H54 (cell line): ENCODE measurements at places on chromosomes 6 and 20.

DNA sequence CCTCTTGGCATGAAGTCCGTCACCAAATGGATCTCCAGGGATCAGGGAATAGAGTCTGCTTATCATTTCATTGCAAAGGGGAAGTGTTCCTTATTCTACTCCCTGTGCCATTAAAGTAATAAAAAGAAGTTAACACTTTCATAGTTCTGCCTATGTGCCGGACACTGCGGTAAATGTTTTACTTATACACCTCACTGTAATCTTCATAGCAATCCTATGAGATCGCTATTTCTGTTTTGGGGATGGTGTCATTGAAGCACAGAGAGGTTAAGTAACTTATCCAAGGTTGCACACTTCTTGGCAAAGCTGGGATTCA, 177.7 kb downstream of the TSHZ2 start:
- DNase-seq: no peak

- no peak for DNase-seq
These were observed 13.4 kb downstream of the CST7 start for GRCh38 chr20:24962510-24962909.

GRCh38 chr6:42396720-42397119, 55.0 kb downstream of the TRERF1 start:
- no peak for DNase-seq

- no peak for DNase-seq
These were observed 27.6 kb upstream of the ADRM1 start for GRCh38 chr20:62275219-62275618.

- no peak for DNase-seq
These were observed 21.7 kb upstream of the GMNN start for GRCh38 chr6:24752917-24753492.

DNA sequence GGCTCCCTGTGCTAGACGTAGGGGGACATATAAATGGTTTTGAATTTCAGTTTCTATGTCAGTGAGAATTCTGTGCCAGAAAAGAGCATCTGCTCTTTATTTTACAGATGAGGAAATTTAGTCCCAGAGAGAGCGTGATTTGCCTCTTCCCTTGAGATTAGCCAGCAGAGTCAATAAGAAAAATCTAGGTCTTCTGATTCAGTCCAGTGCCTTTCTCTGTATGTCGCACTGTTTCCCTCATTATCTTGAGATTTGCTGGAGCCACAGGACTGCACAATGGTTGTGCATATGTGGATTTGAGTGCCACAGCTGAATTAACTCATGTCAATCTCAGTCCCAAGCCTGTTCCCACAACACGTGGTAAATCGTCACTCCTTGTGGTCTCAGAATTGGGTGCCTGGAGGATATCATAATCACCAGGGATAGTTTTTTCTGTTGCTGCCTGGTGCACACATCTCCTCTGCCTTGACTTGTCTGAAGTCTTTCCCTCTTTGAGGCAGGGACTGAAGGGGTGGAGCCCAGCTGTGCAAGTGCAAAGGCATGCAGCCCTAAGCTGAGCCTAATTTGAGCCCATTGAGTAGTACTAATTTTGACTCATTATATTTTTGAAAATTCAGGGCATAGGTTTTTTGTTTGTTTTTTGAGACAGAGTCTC, 276.7 kb downstream of the SOX4 start:
- DNase-seq: no peak

DNA sequence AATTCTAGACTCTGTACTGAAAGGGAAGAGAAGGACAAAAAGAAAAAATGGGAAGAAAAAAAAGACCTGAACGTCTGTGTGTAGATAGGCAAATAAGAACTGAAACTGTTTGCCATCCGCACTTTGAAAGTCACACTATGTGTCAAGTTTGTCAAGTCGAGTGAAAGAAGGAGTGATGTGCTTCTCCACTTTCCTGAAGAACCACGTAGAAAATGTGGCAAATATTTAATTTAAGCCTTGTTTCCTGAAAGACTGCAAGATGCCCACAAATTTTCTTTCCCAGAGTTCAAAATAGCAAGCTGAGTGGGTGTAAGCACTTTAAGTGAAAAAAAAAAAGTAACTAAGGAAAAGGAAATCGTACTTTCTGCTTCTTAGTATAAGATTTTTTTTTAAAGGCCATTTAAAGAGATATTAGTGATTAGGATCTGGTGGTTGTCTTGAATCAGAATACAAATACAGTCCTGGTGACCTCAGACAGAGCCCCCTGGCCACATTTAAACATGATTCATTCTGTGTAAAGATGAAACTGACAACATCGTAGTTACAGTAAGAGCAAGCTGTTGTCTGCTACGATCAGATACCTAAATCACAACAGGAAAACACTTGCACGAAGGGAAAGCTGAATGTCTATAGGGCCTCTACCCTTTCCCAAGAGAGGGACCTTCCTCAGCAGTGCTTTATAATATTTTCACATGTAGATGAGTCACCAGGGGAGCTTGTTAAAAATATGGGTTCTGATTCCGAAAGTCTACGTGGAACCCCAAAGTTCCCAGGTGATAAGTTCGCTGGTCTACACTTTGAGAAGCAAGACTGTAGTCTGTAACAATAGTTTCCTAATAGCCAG, 102.3 kb downstream of the HIVEP2 start:
- no peak for DNase-seq

DNA sequence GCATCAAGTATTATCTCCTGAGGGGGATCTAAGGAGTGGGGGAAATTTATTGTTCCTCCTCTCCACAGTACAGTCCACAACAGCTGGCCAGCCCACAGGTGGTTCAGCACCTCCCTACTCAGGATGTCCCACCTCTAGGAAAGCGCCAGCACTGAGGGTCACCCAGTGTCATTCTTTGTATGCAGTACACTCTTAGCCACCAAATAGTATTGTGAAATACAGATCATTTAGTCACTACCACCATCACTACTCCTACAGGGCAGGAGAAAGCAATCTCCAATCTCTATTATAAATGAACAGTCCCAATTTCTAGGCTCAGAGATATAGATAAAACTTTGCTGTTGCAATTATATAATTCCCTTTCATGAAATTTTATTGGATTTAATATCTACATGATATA, 6.3 kb upstream of the ZNF76 start:
- DNase-seq: no peak

GRCh38 chr6:14763139-14763538, 482.7 kb upstream of the JARID2 start:
- no peak for DNase-seq

GRCh38 chr6:73418081-73418741, 23.6 kb downstream of the DDX43 start:
- DNase-seq: no peak

- no peak for DNase-seq
These were observed at the start of gene PLA2G7 for GRCh38 chr6:46734867-46735719. PLA2G7 (minus strand) TSS chr6:46735375; CDS start chr6:46722891, 12,484 bp downstream.

DNA sequence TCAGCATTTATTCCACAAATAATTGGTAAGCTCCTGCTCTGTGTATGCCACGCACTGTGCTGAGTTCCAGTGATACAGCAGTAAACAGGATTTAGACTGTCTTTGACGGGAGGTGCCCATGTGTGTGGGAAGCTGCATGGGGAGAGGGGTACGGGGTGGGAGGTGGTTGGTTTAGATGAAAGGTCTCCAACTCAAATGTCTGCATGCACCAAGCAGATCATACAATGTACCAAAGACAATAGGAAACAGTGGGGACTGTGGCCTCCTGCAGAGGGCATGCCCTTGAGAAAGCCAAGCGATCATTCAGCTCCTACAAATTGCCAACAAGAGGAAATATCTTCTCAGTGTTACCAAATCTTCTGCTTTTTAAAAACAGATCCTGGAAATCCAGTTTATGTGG, 36.1 kb downstream of the SLC22A2 start:
- no peak for DNase-seq

DNA sequence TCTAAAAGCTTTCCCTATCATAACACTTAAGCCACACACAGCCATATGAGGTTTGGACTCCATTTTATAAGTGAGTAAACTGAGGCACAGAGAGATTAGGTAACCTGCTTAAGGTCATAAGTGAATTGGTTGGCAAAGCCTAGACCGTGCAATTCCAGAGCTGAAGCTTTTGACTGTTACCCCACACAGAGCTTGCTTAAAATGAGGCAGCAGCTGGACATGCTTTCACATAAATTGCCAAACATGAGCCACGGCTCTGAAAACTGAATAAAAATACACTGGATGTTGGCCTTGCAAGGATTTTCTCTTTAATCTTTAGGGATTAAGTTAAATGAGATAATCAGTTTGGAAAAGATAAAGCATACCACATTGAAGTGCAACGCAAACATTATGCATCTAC, 2.5 kb downstream of the RIPOR2 start:
- DNase-seq: no peak

GRCh38 chr6:125197795-125198269, 44.3 kb downstream of the TPD52L1 start:
- peak; percentile 6 for DNase-seq

GRCh38 chr6:78253618-78254017, 600.8 kb downstream of the MEI4 start:
- DNase-seq: no peak

- DNase-seq: no peak
These were observed 16.8 kb downstream of the BCL2L1 start for GRCh38 chr20:31705598-31706597.

- DNase-seq: peak; percentile 2
These were observed 735 bp downstream of the FAM135A start for GRCh38 chr6:70413992-70414494.

DNA sequence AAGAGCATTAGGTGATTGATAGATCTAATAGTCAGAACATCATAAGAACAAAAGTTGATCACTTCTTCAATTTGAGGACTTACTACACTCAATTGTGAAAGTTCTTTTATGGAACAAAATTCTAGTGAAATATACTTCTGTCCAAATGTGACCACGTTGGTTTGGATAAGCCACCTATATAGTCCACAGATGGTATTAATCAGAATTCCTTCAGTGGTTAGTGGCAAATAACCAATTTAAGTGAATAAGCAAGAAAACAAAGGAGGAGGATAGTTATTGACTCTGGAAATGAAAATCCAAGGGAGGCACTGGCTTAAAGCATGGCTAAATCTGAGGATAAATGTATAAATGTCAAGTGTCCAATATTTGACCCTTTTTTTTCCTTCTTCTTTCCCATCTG, 268.5 kb upstream of the MARCKS start:
- no peak for DNase-seq

GRCh38 chr20:52291109-52291508, 99.5 kb upstream of the ZFP64 start:
- no peak for DNase-seq

GRCh38 chr6:168542301-168542700, 101.3 kb downstream of the SMOC2 start:
- DNase-seq: no peak

DNA sequence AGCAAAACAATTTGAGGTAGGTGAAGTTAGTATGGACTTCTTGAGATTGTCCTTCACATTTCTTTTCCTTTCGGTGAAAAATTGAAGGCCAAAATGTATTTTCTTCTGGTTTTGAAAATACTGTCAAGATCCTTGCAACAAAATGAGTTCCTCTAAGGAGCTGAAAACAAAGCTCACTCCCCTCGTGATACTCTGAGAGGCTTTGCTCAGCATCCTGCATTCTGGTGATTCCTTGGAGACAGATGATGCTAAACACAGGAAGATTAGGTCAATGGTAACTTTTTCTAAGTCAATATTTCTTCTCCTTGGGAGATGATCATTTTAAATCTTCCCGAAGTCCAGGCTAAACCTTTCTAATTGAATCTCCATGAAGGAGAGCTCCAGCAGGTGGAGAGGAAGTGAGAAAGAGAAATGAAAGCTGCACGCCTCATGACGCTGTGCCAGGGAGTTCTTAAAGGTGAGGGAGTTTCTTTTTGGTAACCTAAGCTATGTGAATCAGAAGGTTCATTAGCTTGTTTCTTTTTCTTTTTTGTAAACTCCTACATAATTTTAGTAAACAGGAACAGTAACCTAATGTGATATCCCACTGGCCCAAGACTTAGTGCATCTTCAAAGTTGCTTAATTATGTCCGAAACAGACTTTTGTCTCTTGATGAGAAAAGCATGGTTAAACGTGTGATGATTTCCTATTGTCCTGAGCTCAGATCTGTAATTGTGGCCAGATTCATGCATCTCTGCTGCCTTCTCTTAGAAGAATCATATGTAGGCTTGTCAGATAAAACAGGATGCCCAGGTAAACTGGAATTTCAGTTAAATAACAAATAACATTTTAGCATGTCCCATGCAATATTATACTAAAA, 15.0 kb downstream of the ESR1 start:
- DNase-seq: no peak

DNA sequence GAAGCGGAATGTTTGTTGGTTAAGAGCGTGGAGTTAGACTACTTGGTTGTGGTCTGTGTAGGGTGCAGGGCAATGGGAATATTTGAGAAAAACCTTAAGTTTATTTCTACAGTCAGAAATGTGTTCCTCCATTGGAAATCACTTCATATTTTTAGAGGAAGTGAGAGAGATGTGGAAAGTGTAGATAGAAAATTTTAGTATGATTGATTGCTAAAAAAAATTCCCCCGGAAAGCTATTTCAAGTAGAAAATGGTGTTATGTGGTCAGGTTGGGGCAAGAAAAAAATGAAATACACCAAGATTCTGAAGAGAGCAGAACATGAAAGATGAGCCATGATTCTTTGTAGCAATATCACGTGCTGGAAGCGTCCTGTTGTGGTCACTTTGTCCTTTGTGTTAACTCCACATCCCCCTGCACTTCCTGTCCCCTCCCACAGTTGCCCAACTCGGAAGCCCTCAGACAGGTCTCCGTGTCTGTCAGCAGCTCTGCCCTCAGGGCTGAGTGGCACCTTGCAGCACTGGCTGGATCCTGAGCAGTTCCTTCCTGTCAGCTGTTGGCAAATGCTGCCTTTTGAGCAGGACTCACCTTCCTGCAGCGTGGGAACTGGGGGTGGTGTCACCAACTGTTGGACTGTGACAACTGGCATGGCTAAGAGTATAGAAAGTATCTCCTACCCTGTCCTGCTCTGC, 137.5 kb upstream of the SLC24A3 start:
- no peak for DNase-seq

DNA sequence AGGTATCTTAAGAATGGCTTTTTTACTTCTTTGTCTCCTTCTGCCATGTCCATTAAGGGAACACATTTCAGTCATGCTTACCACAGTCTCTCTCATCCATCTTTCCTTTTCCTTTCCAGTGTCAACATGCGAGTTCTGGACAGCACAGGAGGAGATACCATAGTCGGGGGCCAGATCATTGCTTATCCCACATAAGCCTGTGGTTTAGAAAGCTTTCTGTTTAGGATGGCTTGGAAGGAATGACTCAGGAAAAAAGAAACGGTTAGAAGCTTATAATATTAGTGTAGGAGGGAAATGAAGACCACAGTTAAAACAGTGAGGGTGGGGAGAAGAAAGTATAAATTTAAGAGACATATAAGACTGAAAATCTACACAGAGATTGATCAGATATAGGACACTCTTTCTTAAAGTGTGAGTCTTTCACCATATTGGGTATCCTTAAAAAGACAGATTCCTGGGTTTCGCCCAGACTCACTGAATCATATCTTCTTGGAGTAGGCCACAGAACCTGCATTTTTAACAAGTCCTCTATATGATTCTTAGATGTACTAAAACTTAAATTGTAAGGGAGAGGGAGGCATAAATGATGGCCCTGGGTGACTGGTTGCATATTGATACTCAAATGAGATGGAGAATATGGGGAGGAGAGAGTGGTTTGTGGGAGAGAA, 36.1 kb downstream of the DSE start:
- no peak for DNase-seq

GRCh38 chr20:46546936-46547335, 3.5 kb downstream of the OCSTAMP start:
- DNase-seq: no peak
